Nephron progenitor cell (in vitro differentiated cells): ENCODE measurements at places on chromosomes 3 and 15.

DNA sequence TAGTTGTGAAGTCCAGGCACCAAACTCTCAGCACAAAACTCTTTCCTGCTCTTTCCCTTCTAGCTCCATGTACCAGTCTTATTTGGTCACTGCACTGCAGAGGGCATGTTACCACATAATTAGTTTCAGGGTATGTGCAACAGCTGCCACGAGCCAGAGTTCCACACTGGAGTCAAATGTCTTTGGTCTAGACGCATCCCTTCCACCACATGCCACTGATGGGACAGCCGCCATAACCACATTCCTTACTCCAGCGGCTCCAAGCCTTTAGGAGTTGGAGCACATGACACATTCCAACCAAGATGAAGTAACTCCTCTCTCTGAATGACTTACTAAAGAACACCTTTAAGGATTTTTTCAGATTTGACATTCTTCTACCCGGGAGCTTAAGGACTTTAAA is 153.4 kb downstream of the ERC2 start:
- DNase-seq: no peak

DNA sequence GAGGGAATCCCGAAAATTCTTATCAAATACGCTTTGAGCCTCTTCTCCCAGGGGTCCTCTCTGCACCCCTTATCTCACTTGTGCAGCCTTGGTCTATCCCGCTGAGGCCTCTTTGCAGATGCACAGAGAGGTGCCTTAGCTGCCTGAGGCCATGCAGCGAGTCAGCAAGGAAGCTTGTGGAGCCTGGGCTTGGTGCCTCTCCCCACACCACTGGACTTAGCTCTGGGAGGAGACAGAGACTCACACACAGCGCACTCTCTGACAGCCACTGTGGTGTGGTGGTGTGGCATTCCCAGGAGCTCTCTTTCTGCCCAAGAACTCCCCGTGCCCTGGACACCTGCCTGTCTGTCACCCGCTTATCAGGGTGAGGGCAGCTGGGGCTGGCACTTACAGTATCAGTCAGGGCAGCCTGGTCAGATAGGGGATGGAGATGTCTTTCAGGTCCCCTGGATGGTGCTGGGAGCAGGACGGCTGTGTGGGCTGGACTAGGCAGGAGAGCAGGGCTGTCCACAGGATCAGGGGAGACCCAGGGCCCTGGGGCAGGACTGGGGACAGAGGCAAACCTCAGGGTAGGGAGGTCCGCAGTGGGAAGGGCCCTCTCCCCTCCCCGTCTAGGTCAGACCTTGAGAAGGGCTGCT is 10.2 kb upstream of the LINGO1 start:
- DNase-seq: no peak

DNA sequence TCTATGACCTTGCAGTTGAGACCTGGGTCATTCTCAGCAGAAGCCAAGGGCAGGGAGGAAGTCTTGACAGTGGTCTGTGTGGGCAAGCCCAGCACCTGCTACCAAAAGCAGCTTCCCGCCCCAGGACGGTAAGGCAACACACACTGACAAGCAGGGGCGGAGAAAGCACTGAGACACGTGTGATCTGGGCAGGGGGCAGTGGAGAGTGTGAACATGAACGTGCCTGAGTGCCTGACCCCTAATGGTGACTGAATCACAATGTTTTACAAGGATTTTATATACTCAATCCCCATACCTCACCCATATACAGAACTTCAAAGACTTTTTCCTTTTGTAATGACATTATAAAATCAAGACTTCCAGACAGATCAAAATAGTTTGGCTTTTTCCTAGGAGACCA is 35.2 kb downstream of the ANP32A start:
- no peak for DNase-seq

GRCh38 chr3:140898340-140899180 is 43.1 kb upstream of the SLC25A36 start:
- peak; percentile 21 for DNase-seq

DNA sequence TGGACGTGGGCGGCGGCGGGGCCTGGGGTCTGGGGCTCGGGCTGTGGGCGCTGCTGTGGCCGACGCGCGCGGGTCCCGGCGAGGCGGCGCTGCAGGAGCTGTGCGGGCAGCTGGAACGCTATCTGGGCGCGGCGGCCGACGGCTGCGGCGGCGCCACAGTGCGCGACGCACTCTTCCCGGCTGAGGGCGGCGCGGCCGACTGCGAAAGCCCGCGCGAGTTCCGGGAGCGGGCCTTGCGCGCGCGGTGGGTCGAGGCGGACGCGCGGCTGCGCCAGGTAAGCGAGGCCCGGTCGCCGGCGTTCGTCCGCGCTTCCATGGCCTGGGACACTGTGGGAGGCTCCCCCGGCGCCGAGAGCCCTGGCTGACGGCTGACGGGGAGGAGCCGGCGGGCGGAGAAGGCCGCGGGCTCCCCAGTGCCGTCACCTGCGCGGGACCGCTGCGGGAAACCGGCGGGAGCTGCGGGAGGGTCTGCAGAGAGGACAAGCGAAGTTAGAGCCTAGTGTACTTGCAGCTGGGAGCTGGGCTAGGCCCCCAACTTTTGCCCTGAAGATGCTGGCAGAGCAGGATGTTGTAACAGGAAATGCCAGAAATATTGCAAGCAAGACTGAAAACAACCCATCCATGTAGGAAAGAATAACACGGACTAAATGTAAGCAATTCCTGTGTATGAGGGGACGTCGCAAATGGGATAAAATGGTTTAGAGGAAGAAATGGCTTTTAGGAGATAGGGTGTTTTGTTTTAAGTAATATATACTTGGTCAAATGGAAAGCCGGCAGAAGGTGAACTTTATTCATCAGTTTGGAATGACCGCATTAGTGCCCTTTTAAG is 847 bp downstream of the WHAMM start:
- DNase-seq: peak; percentile 75

- no peak for DNase-seq
These were observed 78.9 kb downstream of the DGKG start for GRCh38 chr3:186283096-186283495.

- no peak for DNase-seq
These were observed 34.9 kb downstream of the EDEM1 start for GRCh38 chr3:5222283-5223005.

DNA sequence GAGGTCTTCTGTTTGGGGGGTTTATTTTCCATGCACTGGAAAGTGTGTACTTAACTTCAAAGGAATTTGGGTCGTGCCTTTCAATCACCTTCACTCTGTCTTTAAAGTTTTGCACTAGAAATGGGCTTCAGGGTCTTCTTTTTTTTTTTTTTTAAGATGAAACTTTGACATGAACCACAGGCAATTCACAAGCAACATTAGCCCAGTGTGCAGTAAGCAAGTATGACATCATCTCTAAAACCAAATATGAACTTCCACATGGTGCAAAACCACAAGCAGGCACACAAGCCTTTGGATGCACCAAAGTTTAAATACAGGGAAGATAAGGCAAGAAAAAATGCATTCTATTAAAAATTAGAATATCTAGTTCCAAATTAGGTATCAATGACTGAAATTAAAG is 381.9 kb downstream of the ERC2 start:
- DNase-seq: no peak

GRCh38 chr15:99511866-99512661 is 53.7 kb upstream of the MEF2A start:
- DNase-seq: no peak

DNA sequence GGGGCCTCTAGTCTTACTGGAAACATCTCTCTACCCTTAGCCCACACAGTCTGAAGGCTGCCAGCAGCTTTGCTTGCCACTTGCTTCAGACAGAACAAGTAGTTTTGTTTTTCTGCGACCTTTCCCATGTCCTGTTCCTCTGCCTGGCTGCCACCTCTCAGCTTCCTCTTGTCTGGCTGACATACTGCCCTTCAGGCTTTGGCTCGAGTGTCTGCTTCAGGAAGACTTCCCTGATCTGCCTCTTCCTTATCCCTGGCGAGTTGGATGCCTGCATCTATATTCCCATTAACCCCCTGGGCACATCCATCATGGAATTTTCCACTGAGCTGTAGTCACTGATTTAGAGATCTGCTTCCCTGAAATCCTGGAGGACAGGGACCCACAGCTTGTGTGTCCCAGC is 25.1 kb upstream of the CPNE9 start:
- DNase-seq: no peak

- no peak for DNase-seq
These were observed 60.4 kb downstream of the BOC start for GRCh38 chr3:113271594-113272384.

DNA sequence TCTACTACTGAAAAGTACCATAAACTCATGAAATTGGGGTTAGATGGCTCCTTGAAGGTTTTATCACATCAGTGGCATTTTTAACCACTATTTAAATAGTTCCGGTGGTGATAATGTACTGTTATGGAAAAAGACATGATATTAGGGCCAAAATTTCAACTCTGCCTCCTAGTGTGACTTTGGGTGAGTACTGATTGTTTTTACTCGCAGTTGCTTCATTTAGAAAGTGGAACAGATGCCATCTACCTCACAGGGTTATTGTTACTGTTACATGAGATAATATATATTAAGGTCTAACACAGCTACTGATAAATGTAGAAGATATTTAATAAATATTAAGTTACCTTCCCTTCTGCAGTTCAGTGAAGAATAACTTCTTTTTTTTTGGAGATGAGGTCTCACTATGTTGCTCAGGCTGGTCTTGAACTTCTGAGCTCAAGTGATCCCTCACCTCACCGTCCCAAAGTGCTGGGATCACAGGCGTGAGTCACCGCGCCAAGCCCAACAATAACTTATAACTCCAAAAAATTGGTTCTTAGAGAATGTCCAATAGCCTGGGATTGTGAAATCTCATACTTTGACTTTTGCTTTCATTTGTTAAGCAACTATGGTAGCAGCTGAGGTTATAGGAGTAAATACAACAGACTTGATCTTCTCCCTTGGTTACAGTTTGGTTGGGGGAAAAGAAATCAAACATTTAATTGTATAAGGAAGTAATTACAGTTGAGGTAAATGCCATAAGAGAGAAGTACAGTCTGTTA is 48.3 kb downstream of the MEF2A start:
- no peak for DNase-seq

DNA sequence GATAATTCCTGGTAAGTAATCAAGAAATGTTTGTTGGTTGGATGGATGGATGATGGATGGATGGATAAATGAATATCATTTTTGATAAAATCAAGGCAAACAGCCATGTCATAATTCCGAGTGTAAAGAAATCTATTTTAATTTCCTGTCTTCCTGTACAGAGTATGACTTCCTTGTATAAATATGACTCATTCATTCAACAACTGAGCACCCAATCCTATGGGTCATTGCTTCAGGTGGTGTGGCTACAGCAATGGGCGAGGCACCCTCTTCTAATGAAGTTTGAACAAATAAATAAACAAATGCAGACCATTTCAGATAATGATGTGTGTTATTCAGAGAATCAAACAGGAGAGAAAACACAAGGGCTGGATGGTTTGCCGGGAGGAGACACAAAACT is 198.7 kb downstream of the TNIK start:
- no peak for DNase-seq

- DNase-seq: no peak
These were observed 143.7 kb upstream of the LRIG1 start for GRCh38 chr3:66644549-66644948.

- DNase-seq: no peak
These were observed 121.8 kb upstream of the NLGN1 start for GRCh38 chr3:173275740-173276139.

GRCh38 chr3:136919799-136920580 is 37.8 kb upstream of the IL20RB start:
- DNase-seq: no peak

DNA sequence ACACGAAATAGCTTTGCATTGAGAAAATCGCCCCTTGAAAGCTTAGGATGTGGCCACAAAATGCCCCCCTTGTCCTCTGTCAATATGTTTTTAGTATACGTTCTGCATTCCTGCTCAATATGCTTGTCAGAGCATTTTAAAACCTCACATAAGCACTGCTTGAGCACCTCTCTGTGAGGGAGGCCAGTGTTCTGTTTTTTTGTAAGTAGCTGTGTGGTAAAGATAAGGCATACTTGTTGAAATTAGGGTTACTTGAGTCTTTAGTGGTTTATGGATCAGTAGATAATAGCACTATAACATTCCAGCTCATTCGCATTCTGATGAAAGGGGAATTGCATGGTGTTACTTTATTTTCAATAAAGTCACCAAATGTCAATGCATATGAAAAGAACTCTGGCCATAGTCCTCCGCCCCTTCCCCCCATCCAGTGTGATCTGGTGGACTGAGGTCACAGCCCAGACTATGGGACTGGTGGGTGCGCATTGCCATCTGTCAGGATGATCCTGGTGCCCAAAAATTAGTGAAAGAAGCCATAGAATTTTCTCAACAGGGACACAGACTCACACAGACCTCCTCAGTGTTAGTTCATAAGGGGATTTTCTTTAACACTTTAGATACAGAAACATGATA is 33.1 kb downstream of the IL1RAP start:
- no peak for DNase-seq

GRCh38 chr3:98807561-98807960 is 44.4 kb downstream of the ST3GAL6 start:
- DNase-seq: no peak

- DNase-seq: no peak
These were observed 7.3 kb downstream of the ST3GAL6 start for GRCh38 chr3:98770261-98771039.

- DNase-seq: no peak
These were observed 22.2 kb upstream of the CLEC3B start for GRCh38 chr3:45003859-45004258.

GRCh38 chr3:28758115-28758514 is 409.5 kb upstream of the AZI2 start:
- DNase-seq: no peak

DNA sequence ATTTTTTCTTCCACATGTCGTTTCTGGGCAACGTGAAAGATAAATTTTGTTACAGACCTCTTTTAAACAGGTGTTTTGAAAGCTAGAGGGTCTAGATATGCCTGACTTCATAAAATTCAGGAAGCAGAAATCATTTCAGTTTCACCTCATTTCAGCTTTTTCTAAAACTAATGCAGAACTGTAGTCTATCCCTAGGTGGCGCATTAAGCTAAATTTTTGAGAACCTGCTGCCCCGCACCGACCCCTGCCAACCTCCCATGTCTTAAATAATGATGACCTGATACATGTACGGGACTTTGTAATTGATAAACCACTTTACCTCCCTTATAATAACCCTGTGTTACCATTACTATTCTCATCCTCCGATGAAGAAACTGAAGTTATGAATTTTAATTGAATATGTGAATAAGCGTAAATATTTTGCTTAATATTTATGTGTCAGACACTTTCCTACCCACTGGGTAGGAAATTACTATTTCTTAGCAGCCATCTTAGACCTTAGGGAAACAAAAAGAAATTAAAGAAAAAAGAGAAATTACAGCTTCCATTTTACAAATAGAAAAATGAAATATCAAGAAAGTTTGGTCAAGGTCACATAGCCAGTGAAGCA is 78.7 kb upstream of the GCNT3 start:
- DNase-seq: peak; percentile 44

DNA sequence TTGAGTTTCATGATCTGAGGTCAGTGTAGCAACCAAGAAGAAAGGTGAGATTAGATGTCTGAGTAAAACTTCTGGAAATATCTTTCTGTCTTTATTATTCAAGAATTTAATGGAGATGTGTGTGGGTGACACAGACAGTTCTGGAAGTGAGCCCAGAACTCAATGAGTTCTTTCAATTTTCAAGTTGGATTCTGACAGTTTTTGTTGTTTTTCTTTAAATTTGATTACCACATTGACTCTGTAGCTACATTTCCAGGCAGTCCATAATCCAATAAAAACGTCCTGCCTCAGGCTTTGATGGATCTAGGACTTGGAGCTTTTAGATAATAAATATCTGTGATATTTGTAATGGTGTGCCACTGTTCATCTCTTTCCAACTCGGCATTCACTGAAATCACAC is 3.9 kb upstream of the PARP14 start:
- no peak for DNase-seq
